PC-3 (cell line): ENCODE measurements at places on chromosomes 4 and X. TPM values are rescaled to one million over a fixed set of nuclear protein-coding genes. Genes with fewer than 3 reads are reported as not detected.

DNA sequence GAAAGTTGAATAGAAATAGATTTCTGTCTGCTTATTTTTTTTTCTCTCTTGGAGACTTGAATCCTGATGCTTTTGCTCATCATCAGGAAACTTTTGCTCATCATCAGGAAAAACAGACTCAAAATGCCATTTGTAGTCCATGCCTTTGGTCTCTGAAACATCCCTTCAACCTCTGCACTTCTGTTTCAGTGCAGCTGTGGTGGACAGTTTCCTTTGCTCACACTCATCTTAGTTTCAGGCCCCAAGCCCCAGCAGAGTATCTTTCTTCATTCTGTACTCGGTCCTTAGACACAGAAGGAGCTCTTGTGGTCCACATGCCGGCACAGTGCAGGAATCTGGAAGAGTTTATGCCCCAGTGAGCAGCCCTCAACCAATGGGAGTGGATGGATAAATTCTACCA lies 337.9 kb downstream of the PPP3CA start:
- no peak for DNase-seq

DNA sequence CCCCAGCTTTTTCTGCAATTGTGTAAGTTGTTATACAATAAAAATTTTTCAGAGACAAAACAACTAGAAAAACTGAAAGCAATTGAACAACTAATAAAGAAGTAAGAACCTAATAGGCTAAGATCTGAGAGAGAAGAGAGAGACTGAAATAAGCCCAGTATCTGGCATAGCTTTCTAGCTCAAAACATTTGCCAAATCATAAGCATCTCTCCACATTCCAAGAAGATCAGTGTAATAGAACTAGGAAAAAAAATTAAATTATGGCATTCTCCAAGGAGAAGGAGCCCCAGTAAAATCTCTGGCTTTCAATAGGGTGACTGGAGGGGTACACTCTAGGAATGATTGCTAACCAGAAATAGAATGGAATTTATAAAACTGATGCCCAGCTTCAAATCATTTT lies 19.0 kb upstream of the PPP3CA start:
- DNase-seq, result no peak

HTT gene
- 18.4 and 36.3 TPM in 2 replicates for total RNA-seq

GRCh38 chr4:40316333-40316781 lies 18.8 kb upstream of the CHRNA9 start:
- DNase-seq, result peak; percentile 70

GRCh38 chr4:26424153-26424552 lies 66.1 kb downstream of the CCKAR start:
- DNase-seq, result no peak

RASSF6 gene
- total RNA-seq, result 0.69 and 1.1 TPM in 2 replicates

- peak; percentile 2 for DNase-seq
Observed at GRCh38 chr4:184959786-184960185, 58.5 kb upstream of the HELT start.

DNA sequence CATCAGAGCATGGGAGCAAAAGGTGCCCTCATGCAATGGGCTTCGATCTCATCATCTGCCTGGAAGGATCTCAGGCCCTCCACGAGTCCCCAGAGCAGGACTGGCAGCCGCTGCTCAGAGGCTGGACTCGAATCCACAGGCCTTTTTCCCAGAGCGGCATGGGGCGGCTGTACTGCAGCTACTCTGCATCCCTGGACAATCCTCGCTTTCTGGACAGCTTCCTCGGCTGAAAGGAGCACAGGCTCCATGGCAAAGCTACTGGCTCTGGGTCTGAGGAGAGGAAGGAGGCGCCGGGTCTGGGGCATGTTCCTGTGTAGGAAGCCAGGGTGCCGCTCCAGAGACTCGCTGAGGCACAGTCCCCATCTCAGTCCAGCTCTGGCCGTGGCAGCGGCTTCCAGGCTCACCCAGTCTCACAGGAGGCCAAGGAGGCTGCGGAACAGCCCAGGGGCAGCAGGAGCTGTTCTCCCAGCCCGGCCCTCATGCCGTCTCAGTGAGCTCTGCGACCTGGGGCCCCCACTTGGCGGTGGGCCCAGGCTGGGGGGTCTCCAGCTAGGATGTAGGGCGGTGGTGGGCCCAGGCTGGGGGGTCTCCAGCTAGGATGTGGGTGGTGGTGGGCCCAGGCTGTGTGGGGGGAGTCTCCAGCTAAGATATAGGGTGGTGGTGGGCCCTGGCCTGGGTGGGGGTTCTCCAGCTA lies 2.7 kb upstream of the SPON2 start:
- DNase-seq, result no peak

CSAG1 gene
- total RNA-seq, result not detected in 2 replicates

MRPL1 gene
- total RNA-seq, result 16.7 and 23.0 TPM in 2 replicates

DNA sequence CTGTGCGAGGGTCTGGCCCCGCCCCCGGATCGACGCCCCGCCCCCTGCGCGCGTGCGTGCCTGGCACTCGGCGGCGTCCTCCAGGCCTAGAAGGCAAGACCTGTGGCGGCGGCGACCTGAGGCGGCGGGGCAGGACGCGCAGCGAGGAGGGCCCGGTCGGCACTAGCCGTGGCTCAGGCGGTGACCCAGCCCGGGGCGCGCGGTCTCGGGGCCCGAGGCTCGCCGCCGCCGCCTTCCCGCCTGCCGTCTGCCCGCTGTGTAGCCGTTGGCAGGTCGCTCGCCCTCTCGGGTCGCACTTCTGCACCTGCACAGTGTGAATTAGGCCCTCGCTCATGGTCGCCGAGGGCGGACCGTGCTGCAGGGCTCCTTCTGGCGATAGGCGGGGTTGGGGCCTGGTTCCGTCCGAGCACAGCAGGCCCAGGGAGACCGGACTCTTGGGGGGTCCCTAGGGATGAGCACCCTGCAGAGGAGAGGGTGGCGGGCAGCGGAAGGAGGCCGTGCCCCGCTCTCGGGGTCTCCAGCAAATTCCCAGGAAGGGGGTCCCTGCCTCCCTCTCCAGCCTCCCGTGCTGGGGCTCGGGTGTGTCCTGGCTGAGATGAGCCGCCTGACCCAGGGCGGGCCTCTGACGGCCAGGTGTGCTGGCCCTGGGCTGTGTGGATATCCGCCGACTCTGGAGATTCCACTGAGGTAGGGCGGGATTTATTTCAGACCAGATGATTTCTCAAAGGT lies 557 bp upstream of the FAM53A start:
- DNase-seq, result no peak

DNA sequence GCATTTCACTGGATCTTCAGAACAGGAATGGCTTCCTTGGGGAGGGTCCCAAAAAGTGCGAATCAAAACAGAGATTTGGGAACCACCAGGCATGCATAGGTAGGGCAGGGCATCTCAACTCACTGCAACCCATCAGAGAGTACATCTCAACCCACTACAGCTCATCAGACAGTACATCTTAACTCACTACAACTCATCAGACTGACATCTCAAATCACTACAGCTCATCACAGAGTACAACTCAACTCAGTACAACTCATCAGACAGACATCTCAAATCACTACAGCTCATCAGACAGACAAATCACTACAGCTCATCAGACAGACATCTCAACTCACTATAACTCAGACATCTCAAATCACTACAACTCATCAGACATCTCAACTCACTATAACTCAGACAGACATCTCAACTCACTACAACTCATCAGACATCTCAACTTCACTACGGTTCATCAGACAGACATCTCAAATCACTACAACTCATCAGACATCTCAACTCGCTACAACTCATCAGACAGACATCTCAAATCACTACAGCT lies 47.5 kb upstream of the CLDN34 start:
- no peak for DNase-seq
